Left ventricle myocardium inferior (tissue), 1 donor: ENCODE measurements at places on chromosomes 2 and 18. TPM values are rescaled to one million over a fixed set of nuclear protein-coding genes. Genes with fewer than 3 reads are reported as not detected.

Gene WDR54
- 2.9 TPM for total RNA-seq

Gene CDH19
- total RNA-seq: 13.0 TPM

GRCh38 chr2:52632543-52632942, 1135.1 kb upstream of the CHAC2 start:
- no peak for DNase-seq

DNA sequence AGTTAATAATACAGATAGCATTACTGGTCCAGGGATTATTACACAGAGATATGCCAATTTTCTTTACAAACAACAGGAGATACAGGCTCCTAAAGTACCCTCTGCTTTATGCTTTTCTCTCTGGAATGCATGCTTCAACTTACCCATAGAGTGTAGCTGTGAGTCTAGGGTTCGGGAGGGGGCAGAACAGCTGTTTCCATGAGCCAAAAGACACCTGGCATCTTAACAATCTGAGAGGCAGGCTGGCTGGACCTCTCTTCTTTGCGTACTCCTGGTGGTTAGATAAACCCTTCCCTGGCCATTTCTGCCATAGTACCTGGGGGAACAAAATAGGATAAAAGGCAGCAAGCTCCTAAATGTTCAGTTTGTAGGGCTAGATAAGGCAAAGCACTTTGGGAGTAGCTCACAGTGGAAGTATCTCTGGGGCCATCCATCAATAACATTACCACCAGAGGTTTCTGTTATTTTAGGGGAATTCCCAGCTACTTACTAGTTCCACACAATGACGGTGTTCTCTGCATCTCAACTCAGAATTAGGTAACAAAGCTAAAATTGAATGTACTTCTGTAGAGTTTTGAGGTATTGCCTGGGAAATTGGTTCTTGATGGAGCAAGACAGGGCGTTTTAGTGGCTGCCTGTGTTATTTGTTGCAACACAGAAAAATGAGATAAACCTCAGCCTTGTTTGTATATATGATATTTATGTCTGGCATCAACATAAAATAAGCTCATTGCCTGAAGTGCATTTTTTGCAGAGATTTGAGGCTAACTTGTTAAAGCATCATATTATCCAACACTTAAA, 6.2 kb upstream of the CCDC85A start:
- no peak for DNase-seq

Gene ZNF532
- 59.3 TPM for total RNA-seq
